Fibroblast of lung (primary cell): ENCODE measurements at places on chromosomes 5 and 9. TPM values are rescaled to one million over a fixed set of nuclear protein-coding genes. Genes with fewer than 3 reads are reported as not detected.
A peak's percentile ranks its signal among the peaks of the same experiment; 100 is the strongest.

S100Z gene
- total RNA-seq: not detected in 2 replicates

DNA sequence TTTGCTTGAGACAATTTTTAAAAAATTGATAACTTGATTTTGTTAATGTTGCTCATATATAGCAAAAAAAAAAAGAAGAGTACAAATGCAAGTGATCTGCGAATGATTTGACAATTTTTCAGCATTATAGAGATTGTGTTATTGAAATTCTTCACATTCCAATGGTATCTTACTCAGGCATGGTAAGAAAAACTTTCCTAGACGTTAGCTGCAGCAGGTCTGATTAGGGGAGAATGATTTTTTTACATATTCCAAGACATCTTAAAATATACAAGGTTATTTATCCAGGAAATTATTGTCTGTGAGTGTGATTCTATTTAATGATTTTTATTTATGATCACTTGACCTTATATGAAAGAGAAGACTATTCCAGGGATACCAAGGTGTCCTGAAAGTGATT lies 361.9 kb downstream of the MAT2B start:
- no peak for DNase-seq
- H3K27ac ChIP-seq: no peak overlapping the region
- peaks cover 2% of the 10 kb centered on the region for H3K4me1 ChIP-seq
- H3K27me3 ChIP-seq: no peaks in the 10 kb centered on the region
- no peaks in the 10 kb centered on the region for H3K36me3 ChIP-seq

ECM2 gene
- 6.8 and 10.0 TPM in 2 replicates for total RNA-seq

TMEM171 gene
- total RNA-seq: under 0.01 and 0.83 TPM in 2 replicates

DNA sequence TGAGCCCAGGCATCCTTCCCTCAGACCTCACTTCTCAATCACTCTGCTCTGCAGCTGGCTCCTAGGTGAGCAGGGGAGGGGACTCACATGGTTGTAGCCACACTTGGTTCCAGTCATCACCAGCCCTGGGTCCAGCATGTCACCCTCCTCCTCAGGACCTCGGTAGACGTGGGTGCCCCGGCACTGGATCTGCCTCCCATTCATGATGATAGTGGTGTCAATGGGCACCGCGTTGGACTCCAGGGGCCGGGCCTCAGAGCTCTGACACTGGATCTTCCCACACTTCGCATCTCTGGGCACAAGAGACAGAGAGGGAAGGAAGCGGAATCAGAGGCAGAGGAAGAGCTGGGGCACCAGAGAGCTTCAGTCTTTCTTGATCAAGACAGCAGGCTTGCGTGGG lies 32.9 kb downstream of the NIPAL4 start:
- no peaks in the 10 kb centered on the region for H3K4me1 ChIP-seq
- DNase-seq: no peak
- no peak overlapping the region for H3K4me3 ChIP-seq
- H3K36me3 ChIP-seq: peaks cover 15% of the 10 kb centered on the region
- H3K27me3 ChIP-seq: no peaks in the 10 kb centered on the region

GRCh38 chr9:115369322-115369957 lies 251.5 kb upstream of the TNC start:
- peak; percentile 81 for DNase-seq
- no peak overlapping the region for H3K4me3 ChIP-seq
- H3K27ac ChIP-seq: peak overlapping the region; percentile 20

SLC46A2 gene
- total RNA-seq: not detected in 2 replicates

UGT3A1 gene
- total RNA-seq: not detected in 2 replicates

DNA sequence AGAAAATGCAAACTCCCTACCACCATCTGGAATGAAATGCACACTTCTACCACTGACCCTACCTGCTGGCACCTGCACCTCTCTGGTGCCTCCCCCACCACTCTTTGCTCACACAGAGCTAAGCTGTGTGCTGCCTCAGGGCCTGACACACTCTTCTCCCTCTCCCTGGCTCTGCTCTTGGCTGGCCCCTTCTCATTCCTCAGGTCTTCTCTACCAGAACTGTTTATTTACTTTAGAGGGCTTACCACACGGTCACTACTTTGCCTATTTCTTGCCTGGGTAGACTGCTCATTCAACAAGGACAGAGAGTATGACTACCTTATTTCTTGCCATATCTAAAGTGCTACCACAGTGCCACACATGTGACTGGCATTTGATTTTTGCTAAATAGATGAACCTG lies 3.3 kb downstream of the REEP5 start:
- peaks cover 6% of the 10 kb centered on the region for H3K36me3 ChIP-seq
- no peaks in the 10 kb centered on the region for H3K27me3 ChIP-seq
- no peak overlapping the region for H3K27ac ChIP-seq
- H3K4me1 ChIP-seq: peaks cover 16% of the 10 kb centered on the region
- DNase-seq: peak; percentile 8
